ENCODE measurements at places on chromosomes 11 and 22.

DNA sequence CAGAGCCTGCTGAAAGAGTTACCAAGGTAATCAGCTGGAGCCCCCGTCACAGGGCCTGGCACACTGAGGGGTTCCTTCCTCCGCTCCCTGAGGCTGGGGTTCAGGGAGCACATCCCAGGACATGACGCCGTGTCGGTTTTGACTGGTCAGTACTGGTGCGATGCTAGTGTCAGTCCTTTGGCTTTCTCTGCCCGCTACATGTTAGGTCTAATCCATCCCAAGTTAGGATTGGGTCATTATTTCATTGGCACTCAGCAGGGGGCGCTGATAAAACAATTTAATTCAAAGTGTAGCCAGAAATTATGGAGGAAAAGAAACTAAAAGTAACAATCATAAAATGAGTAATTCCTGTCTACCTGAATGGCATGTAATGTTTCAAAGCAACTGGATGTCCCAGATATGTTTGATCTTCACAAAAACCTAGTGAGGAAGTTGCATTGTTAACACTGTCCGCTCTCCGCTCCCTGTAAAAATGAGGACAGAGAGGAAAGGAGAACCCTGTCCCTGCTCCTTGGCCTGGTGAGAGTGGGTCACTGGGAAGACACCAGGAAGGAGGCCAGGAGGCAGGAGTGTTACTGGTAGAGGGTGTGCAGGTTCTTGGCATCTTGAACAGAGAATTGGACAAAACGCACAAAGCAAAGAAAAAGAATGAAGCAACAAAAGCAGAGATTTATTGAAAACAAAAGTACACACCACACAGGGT is 27.1 kb downstream of the TSKU start:
- peak; percentile 22 for DNase-seq

GRCh38 chr11:41274831-41275230 is 184.6 kb downstream of the LRRC4C start:
- no peak for DNase-seq

- DNase-seq = no peak
Measured at GRCh38 chr22:18152519-18152918, 2.5 kb downstream of the USP18 start.

- DNase-seq = no peak
Measured at GRCh38 chr22:33028234-33028633, 29.9 kb downstream of the SYN3 start.

- DNase-seq = no peak
Measured at GRCh38 chr11:21307874-21308273, 638.5 kb downstream of the NELL1 start.

- DNase-seq = no peak
Measured at GRCh38 chr11:117610045-117610444, 187.0 kb downstream of the DSCAML1 start.

GRCh38 chr11:16456366-16456765 is 100.0 kb upstream of the SOX6 start:
- DNase-seq = no peak

GRCh38 chr22:37505565-37505964 is 13.7 kb downstream of the CARD10 start:
- no peak for DNase-seq

GRCh38 chr11:17209939-17210245 is 2.1 kb upstream of the PIK3C2A start:
- no peak for DNase-seq

DNA sequence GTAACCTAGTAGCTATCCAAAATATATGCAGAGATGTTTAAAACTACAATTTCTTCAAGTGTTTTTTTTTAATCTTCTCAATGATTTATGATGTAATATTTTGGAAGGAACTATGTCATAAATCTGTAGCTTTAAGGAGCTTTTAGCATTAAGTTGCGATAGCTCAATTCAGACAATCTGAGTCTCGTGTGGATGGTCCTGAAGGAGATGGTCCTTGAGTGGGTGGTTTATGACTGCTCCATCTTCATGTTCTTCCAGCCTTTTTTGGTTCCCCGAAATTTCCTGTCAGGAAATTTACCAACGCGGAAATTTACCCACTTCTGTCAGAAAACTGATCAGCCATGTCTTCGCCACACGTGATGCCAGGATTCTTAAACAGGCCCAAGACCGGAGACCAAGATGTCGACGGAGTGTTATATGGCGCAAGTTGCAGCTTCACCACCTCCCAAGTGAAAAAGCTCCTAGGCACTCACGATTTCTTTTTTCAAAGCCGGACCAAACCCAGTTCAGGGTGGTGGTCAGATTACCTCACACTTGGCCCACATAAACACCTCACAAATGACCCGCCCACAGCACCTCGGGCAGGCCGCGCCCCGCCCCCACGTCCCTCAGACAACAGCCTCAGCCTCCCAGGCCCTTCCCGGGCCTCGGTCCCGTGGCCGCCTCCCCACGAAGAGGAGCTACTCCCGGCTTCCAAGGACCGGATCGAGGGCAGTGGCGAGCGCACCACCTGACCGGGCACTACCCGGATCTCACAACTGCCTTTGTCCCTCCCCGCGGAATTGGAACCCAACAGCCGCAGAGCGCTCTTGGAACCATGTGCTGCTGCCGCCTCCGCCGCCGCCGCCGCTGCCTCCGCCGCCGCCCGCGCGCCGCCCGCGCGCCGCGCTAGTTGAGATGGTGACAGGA is at the start of gene MORC2:
MORC2 (minus strand) TSS at position 760 of the 909 bp plus-strand sequence. CDS start 885 bp downstream, outside the sequence.
- no peak for DNase-seq

DNA sequence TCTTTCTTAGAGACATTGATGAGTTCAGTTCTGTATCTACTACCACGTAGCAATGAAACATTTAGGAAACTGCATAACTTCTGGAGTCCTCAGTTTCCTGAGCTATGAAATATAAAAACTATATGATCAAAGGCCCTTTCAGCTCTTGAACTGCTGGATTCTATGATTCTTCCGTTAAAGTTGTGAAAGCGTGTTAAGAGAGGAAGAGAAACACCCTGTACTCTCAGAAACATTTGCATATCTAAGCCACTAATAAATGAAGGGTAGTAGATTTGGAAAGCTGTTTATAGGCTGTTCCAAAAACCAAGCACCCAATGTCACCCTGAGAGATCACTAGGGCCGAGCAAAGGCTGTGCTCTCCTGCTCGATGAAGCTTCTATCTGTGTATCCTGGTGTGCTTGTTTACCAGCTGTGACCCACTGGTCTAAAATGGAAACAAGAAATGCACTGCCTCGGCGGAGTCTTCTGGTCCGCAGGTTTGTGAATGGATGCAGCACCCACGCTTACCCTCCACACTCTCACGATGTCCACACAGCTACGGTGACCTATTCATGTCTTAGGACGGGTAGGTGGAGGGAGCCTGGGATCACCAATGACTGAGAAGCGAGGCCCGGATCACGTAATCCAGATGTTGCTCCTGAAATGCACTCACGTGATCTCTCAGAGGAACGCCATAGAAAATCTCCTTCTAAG is 325.8 kb downstream of the OPCML start:
- no peak for DNase-seq

DNA sequence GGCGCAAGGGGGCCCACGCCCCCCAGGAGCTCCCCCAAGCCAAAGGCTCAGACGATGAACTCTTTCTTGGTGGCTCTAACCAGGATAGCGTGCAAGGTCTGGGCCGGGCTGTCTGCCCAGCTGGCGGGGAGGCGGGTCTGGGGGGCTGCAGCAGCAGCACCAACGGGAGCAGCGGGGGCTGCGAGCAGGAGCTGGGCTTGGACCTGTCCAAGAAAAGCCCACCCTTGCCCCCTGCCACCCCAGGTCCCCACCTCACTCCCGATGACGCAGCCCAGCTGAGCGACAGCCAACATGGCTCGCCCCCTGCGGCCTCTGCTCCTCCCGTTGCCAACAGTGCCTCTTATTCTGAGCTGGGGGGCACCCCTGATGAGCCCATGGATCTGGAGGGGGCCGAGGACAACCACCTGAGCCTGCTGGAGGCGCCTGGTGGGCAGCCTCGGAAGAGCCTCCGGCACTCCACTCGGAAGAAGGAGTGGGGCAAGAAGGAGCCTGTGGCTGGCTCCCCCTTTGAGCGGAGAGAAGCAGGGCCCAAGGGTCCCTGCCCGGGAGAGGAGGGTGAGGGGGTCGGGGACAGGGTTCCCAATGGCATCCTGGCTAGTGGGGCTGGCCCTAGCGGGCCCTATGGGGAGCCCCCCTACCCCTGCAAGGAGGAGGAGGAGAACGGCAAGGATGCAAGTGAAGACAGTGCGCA is 21.6 kb upstream of the TMEM191C start:
- no peak for DNase-seq

DNA sequence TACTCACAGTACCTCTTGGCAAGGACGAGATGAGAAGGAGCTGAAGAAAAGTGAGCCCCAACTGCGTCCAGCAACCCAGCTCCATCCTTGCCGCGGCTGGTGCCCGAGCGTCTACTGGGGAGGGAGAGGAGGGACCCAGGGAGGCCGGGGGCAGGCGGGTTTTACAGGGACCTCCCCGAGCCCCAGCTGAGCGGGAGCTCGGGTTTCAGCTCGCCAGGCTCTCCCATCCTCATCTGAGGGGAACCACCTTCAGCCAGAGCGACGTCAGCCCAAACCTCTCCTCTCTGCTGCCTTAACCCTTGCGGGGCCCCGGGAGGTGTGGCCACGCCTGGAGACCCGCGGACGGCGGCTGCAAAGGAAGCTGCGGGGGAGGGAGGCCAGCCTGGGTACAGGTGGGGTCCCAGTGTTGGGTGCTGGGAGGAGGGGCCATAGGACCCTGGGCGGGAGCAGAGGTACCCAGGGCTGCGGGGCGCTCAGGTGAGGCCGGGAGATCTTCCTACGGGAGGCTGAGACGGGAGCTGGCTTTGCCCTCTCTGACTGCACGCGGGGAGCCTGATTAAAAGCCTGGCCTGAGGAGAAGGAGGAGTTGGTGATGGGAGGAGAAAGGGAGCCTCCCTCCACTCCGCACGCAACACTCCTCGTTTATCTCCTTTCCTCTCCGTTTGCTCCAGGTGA is at the start of gene PAMR1:
PAMR1 (minus strand) TSS at position 116 of the 675 bp plus-strand sequence; CDS start at position 85, 31 bp downstream.
- DNase-seq = no peak

- no peak for DNase-seq
Measured at GRCh38 chr11:134545521-134545920, 133.5 kb upstream of the B3GAT1 start.

GRCh38 chr11:93000511-93001476 is 31.3 kb downstream of the MTNR1B start:
- no peak for DNase-seq

DNA sequence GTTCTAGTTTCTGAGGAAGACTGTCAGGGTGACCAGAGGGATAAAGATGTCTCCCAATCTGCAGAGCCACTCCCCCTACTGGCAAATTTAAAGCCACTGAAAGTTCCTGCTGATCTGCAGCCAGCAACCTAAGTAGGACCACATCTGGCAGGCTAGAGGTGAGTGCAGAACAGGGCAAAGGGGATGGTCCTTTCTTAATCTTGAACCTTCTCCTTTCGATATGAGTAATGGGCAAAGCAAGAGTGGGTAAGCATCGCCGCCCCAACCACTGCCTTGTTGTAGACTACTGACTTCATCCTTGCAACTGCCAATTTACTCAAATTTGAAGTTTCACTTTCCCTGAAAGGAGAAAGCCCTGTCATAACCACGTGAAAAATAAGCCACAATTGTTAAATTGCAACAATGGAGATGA is 30.7 kb downstream of the SCUBE2 start:
- DNase-seq = no peak

DNA sequence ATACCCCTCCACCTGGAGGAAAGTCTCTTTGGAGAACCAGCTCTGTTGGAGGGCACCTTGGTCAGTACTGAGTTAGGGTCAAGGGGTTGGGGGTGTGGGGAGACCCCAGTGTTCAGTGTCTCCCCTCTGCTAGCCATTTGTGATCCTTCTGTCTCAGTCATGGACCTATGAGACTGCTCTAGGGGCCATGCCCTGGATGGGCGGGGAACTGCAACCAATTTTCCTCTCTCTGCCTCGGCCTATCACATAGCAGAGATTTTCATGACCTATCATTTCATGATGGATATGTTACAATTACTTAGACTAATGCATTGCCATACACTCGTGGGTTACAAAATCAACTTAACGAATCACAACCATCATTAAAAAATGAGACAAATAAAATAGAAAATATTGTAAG is 7.4 kb downstream of the OTOG start:
- no peak for DNase-seq

DNA sequence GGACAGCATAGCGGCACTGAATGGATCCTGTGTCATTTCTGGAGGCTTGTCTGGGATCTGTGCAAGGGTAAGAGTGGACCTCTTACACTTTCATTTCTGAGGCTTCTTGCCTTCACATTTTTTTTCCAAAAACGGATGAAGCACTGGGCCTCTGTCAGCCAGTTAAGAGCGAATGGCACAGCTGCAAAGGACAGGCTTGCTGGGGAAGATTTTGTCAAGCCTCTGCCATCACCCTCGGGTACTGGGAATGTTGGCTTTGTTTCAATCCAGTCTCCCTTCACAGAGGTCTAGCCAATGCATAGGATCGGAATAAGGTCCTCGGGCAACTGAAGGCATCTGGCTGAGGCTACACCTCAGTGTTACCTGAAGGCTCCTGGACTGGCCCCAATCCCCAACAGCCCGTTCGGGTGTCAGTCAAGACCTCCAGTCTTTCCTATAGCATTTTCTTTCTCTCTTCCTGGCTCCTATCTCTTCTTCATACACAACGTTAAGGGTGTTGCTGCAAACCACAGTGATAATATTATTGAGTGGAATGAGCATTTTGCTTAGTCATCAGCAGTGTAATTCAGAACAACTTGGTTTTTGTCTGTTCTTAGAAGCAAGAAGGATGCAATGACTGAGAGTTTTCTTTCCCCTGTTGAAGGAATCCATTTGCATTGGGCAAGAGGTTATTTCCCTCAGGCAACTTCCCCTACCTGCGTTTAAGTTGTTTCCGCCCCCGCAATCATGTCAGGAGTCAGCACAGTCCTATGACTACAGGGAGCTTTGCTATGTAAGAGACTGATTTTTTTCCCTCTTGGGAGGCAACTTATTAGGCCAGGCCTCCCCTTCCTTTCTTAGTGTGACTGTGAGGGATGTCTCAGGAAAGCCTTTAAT is 22.8 kb downstream of the NPAT start:
- no peak for DNase-seq

GRCh38 chr11:115515647-115516395 is 11.6 kb upstream of the CADM1 start:
- no peak for DNase-seq

GRCh38 chr11:46278387-46279125 is 1.1 kb downstream of the CREB3L1 start:
- DNase-seq = peak; percentile 5

- DNase-seq = no peak
Measured at GRCh38 chr11:35483131-35483820, 42.1 kb downstream of the PAMR1 start.

GRCh38 chr22:47112994-47113852 is 350.8 kb downstream of the TBC1D22A start:
- DNase-seq = no peak

- no peak for DNase-seq
Measured at GRCh38 chr11:41954034-41954433, 494.6 kb upstream of the LRRC4C start.
